Muscle of arm (tissue), 14 donors: ENCODE measurements at places on chromosomes 12 and 14.

DNA sequence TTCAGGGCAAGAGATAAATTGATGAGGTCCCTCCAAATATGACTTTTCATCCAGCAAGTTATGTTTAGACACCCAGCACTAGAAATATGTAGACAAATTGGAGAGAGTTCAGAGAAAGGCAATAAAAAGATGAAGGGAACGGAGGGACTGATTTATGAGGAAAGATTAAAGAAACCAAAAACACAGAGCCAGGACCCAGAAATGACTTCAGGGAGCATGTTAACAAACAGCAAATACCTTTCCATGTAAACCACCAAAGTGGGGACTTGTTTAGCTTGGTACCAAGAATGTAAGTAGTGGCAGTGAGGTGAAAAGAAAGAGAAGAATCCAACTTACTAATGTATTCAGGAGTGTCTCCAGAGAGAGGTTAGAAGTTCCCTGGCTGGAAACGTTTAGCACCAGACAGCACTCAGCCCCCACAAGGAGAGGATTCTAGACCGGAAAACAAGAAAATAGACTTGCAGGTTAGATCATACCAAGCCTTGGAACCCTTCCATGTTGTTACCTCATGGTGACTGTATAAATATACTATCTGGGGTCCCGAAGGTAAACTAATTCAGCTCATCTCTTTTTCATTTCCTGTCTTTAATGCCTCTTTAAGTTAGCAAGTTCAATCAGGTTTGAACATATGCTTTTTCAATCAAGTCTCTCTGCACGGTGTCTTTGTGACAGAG is 79.2 kb downstream of the TBC1D30 start:
- peak; percentile 49 for DNase-seq

DNA sequence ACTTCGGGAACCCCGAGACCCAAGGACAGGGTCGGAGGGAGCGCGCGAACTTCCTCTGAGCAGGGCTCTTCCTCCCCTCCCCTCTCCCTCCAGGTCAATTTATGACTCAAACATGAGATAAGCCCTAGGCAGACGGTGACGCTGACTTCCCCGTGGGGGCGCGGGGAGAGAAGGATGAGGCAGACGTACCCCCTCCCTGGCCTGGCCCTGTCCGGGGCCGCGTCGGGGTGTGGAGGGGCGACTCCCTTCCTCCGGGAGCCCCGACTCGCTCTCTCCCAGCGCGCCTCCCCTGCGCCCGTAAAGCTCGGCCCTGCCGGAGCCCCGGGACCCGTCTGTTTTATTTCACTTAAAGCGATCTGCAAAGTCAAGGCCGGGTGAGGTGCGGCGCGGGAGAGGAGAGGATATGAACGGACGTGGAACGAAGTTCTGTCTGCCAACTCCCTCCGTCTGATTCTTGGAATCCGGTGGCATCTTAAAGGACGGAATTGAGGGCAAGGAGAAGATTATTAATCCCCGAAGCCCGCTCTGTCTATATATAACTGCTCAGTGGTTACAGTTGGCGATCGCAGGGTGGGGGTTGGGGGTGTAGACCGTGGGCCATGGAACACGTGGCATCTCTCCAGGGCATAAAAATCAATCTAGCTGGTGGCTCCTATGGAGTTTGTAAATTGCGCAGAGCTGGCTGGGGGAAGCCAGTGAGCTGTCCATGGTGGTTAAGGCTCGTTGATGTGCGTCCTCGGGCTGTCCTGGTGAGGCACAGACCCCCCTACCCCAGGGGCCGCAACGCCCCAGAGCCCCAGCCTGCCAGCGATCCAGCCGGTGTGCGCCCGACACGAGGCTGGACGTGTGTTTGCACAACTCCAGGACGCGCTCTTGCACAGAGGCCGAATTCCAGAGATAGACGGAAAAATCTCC is 2.9 kb upstream of the PTHLH start:
- DNase-seq = peak; percentile 44

DNA sequence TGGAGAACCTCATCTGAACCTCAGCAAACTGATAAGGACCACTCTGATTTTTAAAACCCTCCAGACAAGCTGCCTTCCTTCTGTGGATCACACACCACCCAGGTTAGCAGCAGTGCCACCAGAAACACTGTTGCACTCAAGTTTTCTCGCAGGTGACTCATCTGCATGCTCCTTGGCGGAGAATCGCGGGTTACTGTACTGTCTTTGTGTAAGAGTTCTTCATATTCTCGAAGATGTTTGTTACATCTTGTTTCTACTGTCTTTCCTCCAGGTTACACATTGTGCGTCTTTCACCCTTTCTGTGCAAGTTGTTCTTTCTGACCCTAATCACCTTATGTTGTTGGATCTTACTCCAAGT is 331.2 kb downstream of the CACNA1C start:
- no peak for DNase-seq

- DNase-seq = no peak
Observed at GRCh38 chr12:65106948-65107347, 14.2 kb downstream of the WIF1 start.

- no peak for DNase-seq
Observed at GRCh38 chr12:131610891-131611290, 100.0 kb upstream of the SFSWAP start.

DNA sequence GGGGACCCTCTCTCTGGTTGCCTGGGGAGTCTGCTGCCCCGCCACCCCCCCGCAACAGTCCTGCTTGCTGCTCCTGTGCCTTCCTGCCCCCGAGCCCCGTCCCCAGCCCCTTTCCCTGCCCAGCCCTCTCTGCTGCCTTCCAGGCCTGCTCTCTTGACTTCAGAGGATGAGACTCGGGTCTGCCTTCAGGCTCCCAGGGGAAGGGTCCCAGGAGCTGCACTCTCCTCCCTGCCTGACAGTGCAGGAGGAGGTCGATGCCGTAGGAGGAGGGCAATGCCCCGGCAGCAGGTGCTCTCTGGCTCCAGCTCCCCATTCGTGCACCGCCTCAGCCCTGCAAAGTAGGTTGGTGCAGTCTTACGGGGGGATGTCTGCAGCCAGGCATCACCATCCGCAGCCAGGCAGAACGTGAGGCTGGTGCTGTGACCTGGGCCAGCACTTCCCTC is 185.1 kb upstream of the C14orf180 start:
- DNase-seq = no peak

- no peak for DNase-seq
Observed at GRCh38 chr12:107560165-107560898, 125.3 kb upstream of the PWP1 start.

GRCh38 chr12:104059963-104060362 is 4.4 kb upstream of the HCFC2 start:
- no peak for DNase-seq

DNA sequence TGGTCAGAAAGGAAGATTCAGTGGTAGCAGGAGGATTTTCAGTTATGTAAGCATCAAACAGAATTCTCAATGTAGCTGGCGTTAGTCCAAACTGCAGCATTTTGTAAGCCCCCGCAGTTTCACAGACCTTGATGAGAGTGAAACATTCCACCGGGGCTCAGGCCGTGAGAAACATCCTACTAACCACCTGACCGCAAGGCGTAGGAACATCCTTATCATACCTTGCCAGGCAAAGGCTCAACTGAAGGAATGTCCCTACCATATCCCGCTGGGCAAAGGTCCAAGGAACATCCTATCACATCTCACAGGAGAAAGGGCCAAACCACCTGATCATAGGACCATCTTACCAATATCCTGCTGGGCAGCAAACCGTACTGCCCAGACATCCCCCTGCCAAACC is 624.8 kb upstream of the TMEM132C start:
- no peak for DNase-seq

DNA sequence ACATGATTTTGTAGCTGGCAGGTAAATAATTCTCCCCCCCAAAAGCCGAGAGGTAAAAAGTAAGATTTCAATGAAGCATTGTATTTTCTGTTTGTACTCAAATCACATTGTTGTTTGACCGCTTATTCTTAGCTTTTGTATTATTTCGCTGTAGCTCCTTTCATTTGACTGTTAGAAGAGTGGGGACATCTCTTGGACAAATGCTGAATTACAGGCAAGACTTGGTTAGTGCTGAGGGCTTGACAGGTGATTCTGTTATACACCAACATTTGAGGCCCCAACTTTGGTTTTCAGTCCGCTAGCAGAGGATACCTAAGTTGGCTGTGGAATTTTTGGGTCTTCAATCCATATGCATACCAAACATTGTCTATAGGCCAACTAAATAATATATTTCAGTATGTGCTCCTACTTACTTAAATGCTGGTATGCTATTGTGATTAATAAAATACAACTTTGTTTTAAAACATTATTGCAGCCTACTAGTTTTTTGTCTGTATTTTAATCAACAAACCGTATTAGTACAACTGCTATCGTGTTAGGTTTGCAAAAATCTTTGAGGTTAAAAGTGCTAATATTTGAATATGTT is 102.2 kb downstream of the ERC1 start:
- peak; percentile 46 for DNase-seq

DNA sequence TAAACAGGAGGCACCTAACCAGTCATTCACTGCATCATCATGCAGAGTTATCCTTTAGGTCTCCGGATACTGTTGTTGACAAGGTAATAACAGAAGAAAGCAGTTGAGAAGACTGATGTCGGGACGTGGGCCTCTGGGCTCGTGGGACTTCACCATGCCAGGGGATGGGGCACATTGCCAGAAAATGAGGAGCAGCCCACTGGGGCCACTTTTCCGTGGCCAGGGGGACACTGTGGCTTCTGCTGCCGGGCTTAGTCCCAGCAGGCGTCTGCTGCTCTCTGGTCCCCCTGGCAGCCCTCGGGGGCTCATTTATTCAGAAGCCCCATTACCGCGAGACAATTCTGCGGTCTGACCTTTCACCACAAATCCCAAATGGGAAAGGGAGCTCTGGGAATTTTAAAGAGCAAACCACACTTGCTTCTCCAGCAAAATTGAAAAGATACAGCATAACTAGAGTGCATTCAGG is 201.2 kb downstream of the DAD1 start:
- no peak for DNase-seq

- DNase-seq = no peak
Observed at GRCh38 chr12:26488351-26488750, 293.0 kb downstream of the SSPN start.

GRCh38 chr14:23071244-23071920 is 14.1 kb upstream of the CDH24 start:
- peak; percentile 86 for DNase-seq

- DNase-seq = no peak
Observed at GRCh38 chr14:32354716-32355115, 25.6 kb downstream of the AKAP6 start.

- DNase-seq = no peak
Observed at GRCh38 chr14:21867541-21867940, 193.9 kb upstream of the OR4E1 start.

DNA sequence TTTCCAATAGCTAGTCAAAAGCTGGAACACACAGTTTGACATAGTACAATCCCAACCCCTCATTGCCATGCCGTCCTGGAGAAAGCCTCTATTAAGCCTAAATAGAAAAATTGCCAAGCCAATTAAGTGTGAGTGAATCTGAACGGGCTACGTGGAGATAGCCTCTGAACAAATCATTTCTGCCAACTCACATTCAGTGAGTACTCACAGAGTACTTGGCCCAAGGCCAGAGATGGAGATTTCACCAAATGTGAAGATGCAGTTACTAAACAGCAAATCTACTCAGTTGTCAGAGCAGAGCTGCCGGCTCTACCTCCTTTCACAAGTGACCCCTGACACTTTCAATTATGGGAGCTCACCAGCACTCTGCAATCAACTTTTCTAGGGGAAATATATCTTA is 350.0 kb downstream of the GALC start:
- DNase-seq = no peak

GRCh38 chr12:109029411-109029810 is 8.5 kb upstream of the SVOP start:
- DNase-seq = no peak

- no peak for DNase-seq
Observed at GRCh38 chr12:118446247-118446646, 69.9 kb downstream of the SUDS3 start.

GRCh38 chr12:6494258-6494743 is 399 bp downstream of the NCAPD2 start:
- no peak for DNase-seq

- peak; percentile 59 for DNase-seq
Observed at GRCh38 chr12:9750276-9751203, 10.2 kb downstream of the CD69 start.

GRCh38 chr14:23626946-23627345 is 9.2 kb upstream of the DHRS2 start:
- no peak for DNase-seq

- no peak for DNase-seq
Observed at GRCh38 chr12:76013603-76014002, 18.0 kb downstream of the PHLDA1 start.

DNA sequence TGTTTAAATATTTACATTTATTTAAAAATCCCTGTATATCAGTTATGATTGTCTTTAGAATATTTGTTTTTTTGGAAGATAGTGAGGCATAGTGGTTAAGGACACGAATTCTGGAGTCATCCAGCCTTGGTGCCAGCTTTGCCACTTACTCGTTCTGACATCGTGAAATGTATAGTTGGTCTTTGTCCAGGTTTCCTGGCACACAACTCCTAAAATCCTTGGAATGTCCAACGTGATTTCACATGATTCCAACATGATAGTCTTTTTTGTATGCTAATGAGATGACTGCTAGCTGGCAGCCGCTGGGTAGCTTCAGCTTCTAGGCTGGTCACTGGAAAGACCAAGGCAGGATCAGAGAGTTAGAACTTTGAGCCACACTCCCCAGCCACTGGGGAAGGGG is 64.8 kb downstream of the PRICKLE1 start:
- DNase-seq = no peak

DNA sequence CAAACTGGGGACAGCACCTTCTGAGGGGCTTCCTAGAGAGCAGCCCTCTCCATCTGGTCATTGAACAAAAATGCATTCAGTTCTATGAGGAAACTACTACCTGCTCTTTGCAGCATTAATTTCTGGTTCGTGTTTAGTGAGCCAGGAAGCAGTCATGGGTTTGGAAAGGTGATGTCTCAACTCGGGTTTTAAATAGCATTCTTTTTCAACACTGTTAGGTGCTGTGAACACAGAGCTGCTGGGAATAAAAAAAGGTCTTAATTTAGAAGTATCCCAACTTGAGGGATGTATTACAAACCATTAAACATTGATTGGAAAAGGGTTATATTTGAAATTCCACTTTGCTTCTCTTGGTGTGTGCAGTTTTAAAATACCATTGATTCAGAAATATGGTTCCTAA is 9.3 kb downstream of the MYO1H start:
- no peak for DNase-seq

- DNase-seq = no peak
Observed at GRCh38 chr12:51163795-51164194, 9.1 kb downstream of the TFCP2 start.

DNA sequence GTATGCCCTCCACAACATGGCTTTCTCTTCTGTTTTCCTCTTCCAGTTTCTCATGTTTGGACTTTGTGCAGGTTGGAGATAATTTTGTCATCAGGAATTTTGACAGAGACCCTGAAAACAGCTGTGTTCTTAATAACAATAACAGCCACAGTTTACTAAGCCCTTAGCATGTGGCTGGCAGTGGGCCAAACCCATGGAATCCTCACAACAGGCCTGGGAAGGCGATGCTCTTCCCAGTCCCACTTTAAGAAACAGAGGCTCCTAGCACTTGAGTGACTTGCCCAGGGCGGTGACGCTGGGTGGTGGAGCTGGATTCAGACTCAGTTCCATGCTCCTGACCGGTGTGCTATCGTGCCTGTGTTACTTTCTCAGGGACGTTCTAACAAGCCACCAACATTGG is 20.1 kb upstream of the PLEKHG3 start:
- peak; percentile 61 for DNase-seq
